Cerebellar cortex (tissue), 1 donor: ENCODE measurements at places on chromosomes 4 and X.

DNA sequence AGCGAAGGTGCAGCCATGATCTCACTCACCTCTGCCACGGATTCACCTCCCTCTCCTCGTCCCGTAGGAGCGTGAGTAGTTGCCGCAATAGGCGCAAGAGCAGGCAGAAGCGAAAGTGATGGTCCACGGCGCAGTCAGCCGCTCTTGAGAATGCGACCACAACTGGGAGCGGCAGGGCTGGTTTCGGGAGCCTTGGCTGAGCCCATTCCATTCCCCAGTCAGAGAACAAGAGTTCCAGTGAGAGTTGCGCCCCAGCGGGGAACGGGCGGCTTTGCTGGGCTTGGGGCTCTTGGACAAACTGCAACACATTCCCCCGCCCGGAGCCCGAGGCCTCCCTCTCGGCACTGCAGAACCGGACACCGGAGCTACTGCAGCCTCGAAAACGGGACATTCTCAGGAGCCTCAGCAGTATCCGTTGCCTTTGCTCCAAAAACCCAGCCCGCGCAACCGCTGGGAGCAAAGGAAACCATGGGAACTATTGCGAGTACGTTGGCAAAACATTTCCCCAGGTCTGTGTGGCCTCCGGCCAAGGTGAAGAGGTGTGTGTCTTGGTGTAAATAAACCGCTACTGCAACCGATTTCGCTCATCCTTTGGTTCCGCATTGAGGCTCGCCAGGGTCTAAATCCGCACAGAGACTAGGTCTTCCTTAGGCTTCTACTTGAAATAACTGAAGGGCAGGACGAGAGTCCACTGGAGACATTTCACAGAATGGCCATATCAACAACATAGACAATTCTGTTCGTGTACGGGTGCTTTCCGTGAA, 5.7 kb upstream of the ZBTB33 start:
- DNase-seq, result peak; percentile 76

DNA sequence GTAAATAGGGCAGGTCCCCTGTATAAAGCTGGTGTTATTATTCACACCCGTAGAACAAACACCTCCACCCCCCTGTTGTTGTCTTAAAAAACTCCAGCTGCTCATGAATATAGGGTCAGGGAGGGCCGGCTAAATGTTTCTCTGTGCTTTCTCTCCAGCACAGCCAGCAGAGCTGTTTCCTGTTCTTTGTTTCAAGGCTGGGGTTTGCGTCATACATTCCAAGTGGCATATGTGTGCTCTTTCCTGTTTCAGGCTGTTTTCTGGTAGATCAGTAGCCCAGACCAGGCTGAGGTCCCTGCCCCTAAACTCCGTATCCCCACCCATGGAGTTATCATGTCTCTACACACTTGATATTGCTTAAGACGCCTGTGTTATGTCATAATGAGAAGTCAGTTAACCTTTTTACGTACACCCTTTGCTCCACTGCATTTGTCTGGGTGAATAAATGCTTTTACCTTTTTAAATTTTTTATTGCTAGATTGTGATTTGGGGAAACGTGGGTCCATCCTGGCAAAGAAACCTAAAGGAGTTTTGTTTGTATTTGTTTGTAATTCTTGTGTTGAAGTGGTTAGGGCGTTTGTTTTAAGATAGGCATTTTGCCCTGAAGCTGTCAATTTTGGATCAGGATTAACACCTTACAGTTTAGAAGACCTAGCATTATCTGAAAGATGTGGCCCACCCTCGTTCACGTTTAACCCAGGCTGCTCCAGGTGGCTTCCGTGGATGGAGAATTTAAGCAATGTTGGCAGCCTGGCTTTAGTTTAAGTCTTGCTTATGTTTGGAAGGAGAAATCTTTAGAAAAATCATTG, 3.3 kb downstream of the KLF3 start:
- DNase-seq, result peak; percentile 79

- DNase-seq, result no peak
These were observed 27.3 kb downstream of the PABPC4L start for GRCh38 chr4:134174271-134174670.

DNA sequence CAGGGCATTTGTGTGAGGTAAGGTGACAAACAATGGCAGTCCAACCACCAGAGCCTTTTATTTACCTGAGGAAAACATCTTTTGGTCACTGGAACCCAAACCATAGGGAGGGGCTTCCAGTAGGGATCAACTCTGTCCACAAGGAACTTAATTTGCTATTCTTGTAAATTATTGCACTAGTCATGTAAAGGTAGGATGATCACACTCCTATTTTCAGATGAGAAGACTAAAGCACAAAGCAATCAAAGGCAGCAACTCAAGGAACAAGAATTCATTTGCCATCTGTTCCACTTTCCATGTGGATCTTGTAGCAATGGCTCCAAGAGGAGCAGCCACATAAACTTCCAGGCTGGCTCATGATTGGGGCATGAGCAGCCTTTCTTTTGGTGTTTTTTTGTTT, 35.3 kb downstream of the CD99L2 start:
- DNase-seq, result no peak

- DNase-seq, result no peak
These were observed 90.7 kb upstream of the S100G start for GRCh38 chrX:16559206-16559619.
